Right renal cortex interstitium (tissue), 3 donors: ENCODE measurements at places on chromosomes 12 and 14. TPM values are rescaled to one million over a fixed set of nuclear protein-coding genes. Genes with fewer than 3 reads are reported as not detected.

DNA sequence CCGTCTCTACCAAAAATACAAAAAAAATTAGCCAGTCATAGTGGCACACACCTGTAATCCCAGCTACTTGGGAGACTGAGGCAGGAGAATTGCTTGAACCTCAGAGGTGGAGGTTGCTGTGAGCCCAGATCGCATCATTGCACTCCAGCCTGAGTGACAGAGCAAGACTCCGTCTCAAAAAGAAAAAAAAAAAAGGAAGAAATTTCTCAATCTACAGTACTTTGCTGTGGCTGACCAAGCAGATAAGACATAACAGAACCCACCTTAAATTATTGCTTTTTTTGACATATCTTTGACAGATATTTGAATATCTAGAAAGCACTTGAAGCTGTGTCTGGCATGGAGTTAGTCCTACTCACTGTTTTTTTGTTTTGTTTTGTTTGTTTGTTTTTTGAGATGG lies 34.9 kb upstream of the HNF1A start:
- no peak for DNase-seq

GRCh38 chr14:97039717-97040363 lies 242.7 kb downstream of the VRK1 start:
- no peak for DNase-seq

DNA sequence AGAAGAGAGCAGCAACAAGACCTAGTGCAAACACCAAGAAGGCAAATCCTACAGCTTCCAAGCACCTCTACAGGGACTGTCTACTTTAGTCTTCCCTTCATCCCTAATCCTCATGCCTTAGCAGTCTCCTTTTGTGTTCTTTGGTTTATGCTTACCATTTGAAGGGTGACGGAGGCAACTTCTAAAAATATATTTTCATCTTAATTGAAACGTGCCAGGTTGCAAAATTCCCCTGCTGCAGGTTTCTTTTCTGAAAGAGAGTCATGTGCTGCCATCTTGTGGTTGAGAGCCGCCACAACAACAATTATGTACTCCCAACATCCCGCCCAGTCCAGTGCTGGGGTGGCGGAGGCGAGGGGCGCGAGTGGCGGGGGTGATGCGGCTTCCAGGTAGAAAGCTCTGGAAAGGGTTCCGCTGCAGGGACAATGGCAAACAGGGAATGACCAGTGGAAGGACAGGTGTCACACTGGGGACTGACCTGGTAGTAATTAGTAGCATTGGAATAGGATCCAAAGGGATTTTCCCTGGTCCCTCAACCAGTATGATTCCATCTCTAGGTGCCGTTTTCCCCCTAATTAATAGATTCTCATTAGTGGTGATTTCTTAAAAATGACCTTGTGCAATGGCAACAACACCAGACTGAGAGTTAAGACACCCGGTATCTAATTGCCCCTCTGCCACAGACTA lies 80.3 kb upstream of the GNG2 start:
- peak; percentile 41 for DNase-seq

DNA sequence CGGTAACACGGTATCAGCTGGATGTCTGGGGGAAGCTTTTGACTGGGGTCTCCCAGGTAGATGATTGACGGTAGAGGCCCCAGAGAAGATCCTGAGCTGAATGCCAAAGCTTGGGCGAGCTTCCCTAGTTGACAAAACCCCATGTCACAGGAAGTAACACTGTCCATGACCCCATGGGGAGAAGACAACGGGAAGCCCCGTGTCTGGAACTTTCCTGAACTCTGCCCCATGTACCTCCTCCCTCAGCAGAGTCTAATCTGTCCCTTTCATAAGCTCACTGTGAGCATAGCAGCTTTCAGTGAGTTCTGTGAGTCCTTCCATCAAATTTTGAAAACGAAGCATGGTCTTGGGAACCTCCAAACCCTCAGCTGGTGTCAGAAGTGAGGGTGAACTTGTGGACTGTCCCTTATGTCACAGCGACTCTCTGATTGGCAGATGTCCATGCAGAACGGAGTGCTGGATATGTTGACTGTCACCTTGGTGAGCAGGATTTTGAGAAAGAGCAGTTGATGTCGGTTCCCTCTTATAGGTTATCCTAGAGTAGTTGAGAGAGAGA lies 29.7 kb upstream of the BEGAIN start:
- no peak for DNase-seq

DNA sequence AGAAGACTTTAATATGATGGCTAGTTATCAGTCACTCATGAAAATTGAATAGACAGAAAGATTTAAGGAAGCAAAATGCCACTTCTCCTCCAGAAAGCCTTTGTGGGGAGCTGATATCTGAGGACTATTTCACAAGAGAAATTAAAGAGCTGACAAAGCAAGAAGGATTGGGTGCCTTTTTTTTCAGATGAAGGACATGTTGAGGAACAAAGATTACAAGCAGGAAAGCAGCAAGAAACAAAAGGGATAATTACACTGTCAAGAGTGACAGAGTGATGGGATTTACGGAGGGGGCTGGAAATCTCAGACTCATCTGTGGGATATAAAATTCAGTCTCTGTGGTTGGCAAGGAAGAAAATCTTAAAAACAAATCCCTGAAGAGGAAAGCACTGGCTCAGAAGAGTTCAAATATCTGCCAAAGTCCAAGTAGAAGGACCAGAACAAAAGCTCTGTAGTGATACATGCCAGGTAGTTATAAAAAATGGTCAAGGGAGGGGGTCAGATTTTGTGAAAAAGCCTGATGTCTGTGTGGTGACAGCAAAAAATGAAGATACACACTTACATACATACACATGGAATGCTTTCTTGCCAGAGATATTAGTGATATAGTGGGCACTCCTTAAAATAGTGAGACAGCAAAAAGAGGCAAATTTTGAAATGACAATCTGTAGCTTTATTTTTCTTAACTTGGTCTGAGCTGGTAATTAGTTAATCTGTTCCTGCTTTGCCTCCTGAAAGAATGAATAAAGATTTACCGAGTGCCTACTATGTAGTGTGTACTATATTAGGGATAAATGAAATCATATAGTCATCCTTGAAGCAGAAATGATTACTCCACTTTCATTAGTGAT lies 62.9 kb downstream of the EPS8 start:
- no peak for DNase-seq

GRCh38 chr14:58258156-58258555 lies 13.5 kb downstream of the PSMA3 start:
- no peak for DNase-seq

DNA sequence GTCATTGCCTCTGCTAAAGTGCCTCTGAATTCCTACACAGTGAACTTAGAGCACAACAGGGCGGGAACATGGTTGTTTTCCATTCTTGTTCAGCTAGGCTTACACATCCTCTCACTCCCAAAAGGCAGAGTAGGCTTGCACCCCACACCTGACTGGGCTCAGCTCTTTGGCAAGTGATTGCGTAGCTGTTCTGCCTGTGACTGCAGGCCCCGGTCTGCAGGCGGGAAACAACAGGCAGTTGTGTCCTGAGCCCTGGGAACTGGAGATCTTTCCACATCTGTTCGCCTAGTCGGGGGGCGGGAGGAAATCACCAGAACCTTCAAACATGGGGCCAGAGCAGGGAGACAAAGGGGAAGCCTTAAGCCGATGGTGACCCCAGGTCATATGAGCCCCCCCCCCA lies 274.7 kb downstream of the ZFP36L1 start:
- DNase-seq, result no peak

GRCh38 chr14:28294834-28295440 lies 471.6 kb upstream of the FOXG1 start:
- no peak for DNase-seq

DNA sequence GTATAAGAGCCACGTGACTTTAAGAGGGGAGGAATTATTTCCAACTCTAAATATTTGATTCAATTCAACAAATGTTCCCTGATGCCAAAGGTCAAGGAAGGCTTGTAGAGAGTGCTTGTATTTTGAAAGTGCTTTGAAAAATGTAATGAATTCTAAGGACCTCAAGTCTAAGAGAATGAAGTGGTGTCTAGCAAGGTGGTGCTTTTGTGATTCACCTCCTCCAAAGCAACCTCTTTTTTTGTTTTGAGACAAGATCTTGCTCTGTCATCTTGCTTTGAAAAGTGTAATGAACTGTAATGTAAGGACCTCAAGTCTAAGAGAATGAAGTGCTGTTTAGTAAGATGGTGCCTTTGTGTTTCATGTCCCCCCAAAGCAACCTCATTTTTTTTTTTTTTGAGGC lies 13.7 kb downstream of the AK7 start:
- DNase-seq, result no peak

DNA sequence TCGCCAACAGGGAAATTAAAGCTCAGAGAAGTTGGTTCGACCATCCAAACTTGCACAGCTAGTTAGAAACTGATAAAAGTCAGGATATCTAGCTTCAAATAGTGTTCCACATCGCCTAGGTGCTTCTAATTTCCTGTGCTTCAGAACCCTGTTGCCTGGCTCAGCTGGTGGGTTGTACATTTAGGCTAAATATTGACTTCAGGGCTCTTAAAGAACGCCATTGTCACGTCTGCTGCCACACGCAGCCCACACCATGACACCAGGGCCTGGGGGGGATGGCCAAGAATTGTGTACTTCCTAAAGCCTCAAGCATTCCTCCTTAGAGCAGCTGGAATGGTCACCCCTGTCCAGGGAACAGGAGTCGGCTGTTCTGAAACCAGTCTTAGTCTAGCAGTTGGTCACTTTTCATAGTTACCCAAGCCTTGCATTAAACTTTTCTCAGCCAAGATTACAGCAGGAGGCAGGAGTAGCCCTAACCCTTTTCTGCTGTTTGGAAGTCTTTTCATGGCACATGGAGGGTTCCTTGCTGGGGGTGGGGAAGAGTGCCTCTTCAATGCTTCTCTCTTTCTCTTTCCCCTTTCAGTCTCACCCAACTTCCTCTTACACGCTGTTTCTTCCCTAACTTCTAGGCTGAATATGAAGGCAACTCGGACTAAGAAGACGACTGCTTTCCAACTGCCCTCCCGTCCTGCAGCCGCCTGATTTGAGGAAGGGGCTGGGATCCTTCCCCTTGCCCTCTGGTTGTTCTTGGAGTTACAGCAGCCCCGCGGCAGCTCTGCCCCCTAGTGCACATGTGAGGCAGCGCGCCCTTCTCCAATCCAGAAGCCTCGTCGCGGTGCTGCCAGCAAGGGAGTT lies 17.1 kb downstream of the FOS start:
- no peak for DNase-seq

GRCh38 chr14:48954446-48954845 lies 631.7 kb downstream of the RPS29 start:
- DNase-seq, result no peak

- no peak for DNase-seq
Measured at GRCh38 chr12:20194171-20194570, 174.2 kb upstream of the PDE3A start.

DNA sequence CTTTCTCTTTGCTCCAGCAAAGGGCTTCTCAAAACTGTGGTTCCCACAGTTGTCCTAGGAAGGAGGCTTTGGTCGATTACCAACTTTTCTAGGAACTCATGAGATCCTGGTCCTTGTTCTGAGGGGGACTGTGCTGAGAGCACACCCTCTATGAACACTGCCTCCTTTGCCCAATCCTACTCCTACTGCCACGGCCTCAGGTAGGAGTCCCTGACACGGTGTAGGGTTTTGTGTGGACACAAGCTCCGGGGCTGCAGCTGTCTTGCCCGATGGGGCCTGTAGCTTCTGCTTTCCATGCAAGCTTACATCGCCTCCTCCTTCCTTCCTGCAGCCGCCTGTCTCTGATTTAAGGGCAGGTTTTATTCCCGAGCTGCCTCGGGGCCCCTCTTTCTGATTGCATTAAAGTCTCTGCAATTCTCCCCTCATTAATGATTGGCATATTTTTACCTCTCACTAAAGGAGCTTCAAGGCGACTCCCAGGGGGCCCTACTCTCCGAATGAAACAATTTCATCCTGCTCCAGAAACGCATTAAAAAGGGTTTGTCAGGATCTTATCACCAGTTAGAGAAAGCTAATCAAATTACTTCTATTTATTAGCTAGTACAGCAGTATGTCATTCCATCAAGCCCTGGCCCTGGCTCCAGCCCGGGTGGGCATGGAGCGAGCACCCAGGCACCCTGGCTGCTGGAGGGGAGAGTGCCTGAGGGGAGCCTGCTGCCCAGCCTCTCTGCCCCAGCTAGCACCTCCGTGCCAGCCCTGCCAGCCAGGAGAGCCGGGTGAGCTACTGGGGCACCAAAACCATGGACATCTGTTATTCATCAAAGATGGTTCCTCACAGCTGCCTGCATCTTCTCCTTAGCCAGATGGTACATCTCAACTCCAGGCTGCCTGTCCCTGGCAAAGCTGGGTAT lies 38.0 kb upstream of the ESRRB start:
- no peak for DNase-seq

- no peak for DNase-seq
Measured at GRCh38 chr12:32566663-32567295, 112.3 kb upstream of the DNM1L start.

GRCh38 chr12:622416-622815 lies 40.8 kb downstream of the NINJ2 start:
- no peak for DNase-seq

- DNase-seq, result no peak
Measured at GRCh38 chr12:106974511-106974910, 12.4 kb downstream of the MTERF2 start.

GRCh38 chr14:105465209-105466031 lies 9.2 kb upstream of the CRIP2 start:
- no peak for DNase-seq

GRCh38 chr12:56286044-56286830 lies 13.9 kb downstream of the CS start:
- DNase-seq, result no peak

- no peak for DNase-seq
Measured at GRCh38 chr14:29740491-29740890, 187.2 kb downstream of the PRKD1 start.

DNA sequence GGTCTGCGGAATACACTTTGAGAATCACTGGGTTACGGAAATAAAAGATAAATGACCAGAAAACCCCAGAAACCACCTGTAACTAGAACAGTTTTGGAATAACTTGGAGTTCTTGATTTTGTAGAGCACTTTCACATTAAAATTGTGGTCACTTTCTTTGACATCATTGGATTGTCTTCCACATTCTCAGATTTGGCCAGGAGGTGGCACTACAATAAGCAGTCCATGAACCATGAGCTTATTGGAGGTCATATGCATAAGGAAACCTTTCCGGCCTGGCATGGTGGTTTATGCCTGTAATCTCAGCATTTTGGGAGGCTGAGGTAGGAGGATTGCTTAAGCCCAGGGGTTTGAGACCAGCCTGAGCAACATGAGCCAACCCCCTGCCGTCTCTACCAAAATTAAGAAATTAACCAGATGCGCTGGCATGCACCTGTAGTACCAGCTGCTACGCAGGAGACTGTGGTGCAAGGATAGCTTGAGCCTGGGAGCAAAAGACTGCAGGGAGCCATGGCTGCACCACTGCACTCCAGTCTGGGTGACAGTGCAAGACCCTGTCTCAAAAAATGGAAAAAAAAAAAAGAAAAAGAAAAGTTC lies 107.7 kb upstream of the CAND1 start:
- no peak for DNase-seq

FITM1 gene
- 0.68 TPM for polyA plus RNA-seq

SERPINA5 gene
- 13.2 TPM for polyA plus RNA-seq

GLIPR1L1 gene
- 0.24 TPM for polyA plus RNA-seq

EPYC gene
- not detected for polyA plus RNA-seq

ANKS1B gene
- polyA plus RNA-seq, result 4.3 TPM

AHNAK2 gene
- polyA plus RNA-seq, result 2.0 TPM

TRPV4 gene
- polyA plus RNA-seq, result 12.8 TPM

NTF3 gene
- 5.4 TPM for polyA plus RNA-seq

ACAD10 gene
- 37.1 TPM for polyA plus RNA-seq
